Kasumi-1 (cell line): ENCODE measurements at places on chromosomes 3 and 15.

- no peak for DNase-seq
These were observed 12.7 kb downstream of the KLHL25 start for GRCh38 chr15:85782064-85782463.

GRCh38 chr3:87088993-87089841 lies 98.3 kb upstream of the VGLL3 start:
- peak; percentile 88 for DNase-seq

- no peak for DNase-seq
These were observed 138.3 kb downstream of the LPP start for GRCh38 chr3:188292251-188292650.

GRCh38 chr15:50758712-50759205 lies 6.7 kb downstream of the SPPL2A start:
- no peak for DNase-seq

DNA sequence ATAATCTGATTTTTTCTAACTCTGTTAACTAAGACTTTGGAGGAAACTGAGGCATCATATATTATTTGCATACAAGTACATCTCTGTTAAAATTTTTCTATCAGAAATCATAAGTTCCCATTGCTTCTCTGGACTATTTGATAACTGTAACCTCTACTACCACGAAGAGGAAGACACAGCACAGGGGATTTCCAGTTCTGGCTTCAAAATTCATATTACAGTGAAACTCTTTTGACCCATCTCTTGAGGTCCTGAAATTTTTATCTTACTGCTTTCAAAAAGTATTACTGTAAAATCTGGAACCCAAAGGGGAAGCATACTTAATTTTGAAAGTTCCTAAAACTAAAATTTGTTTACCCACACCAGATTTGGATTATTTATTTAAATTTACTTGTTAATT lies 4.2 kb downstream of the PLSCR1 start:
- DNase-seq: no peak
